ENCODE measurements at places on chromosomes 12 and 14.
A peak's percentile ranks its signal among the peaks of the same experiment; 100 is the strongest.

DNA sequence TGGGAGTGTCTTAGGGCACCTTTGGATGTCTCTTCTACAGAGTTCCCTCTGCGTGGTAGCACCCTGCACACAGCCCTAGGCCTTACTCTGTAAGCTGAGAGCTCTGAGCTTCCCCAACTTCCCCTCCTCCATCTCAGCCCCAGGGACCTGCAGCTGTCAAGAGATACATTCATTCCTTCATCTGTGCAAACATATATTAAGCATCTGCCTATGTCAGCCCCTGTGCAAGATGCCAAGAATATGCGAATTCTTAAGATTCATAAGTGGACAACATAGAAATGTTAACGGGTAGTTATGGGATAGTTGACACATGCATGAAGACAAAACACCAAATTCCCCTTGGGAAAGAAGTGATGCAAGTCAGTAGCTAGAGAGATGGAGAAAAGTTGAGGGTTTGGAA is 190.8 kb downstream of the SLC41A2 start:
- H3K4me3 ChIP-seq: no peak overlapping the region
- H3K27ac ChIP-seq: no peak overlapping the region
- no peaks in the 10 kb centered on the region for H3K27me3 ChIP-seq

- no peak overlapping the region for H3K4me3 ChIP-seq
- no peaks in the 10 kb centered on the region for H3K27me3 ChIP-seq
- no peaks in the 10 kb centered on the region for H3K4me1 ChIP-seq
Measured at GRCh38 chr14:81801921-81802320, 268.3 kb upstream of the SEL1L start.

DNA sequence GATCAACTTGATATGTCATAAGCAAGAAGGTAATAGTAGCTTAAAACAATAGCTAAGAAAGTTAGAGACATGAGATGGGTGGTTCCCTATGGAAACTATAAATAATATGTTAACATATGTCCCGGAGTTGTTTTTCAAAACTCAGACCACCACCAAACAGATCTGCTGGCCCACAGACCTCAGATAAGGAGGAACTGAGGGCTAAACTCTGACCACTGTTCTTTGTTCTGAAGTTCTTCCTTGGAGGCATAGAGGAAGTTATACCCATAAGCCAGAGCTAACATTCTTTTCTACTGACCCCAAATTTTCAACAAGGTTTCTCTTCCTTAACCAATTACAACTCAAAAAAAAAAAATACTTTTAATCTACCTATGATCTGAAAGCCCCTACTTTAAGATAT is 156.1 kb upstream of the FSCB start:
- no peak overlapping the region for H3K4me3 ChIP-seq
- no peaks in the 10 kb centered on the region for H3K4me1 ChIP-seq

- no peak overlapping the region for H3K4me3 ChIP-seq
- no peaks in the 10 kb centered on the region for H3K27me3 ChIP-seq
- no peaks in the 10 kb centered on the region for H3K36me3 ChIP-seq
- DNase-seq: no peak
- H3K27ac ChIP-seq: no peak overlapping the region
- no peaks in the 10 kb centered on the region for H3K4me1 ChIP-seq
Measured at GRCh38 chr12:123034865-123035264, 54.4 kb downstream of the ARL6IP4 start.

- H3K36me3 ChIP-seq: no peaks in the 10 kb centered on the region
- H3K4me1 ChIP-seq: no peaks in the 10 kb centered on the region
- no peak overlapping the region for H3K4me3 ChIP-seq
- DNase-seq: no peak
Measured at GRCh38 chr12:108839890-108840230, 17.5 kb downstream of the SSH1 start.

- H3K36me3 ChIP-seq: no peaks in the 10 kb centered on the region
- H3K27me3 ChIP-seq: no peaks in the 10 kb centered on the region
Measured at GRCh38 chr12:9951026-9951675, 19.0 kb upstream of the CLEC2A start.

- no peak for DNase-seq
- no peak overlapping the region for H3K4me3 ChIP-seq
- H3K36me3 ChIP-seq: no peaks in the 10 kb centered on the region
- no peaks in the 10 kb centered on the region for H3K4me1 ChIP-seq
- H3K27me3 ChIP-seq: no peaks in the 10 kb centered on the region
Measured at GRCh38 chr12:24425601-24425970, 476.1 kb upstream of the SOX5 start.

DNA sequence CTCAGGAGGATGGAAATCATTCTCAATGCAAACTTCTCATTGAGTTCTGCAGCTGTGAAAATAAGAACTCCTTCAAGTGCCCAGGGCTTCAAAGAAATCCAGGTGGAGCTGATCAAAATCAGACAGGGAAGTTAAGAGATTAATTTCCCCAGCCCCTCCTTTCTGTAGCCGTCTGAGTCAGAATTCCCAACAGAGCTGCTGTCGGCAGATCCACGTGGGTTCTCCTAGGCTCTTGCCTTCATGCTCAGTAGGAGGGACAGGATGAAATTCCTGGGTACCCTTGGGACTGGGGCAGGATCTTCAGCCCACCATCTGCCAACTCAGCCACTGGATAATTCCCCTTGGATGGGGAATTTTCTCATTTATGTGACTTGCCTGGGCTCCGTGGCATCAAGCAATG is 13.3 kb downstream of the TGFB3 start:
- H3K36me3 ChIP-seq: no peaks in the 10 kb centered on the region
- H3K27me3 ChIP-seq: no peaks in the 10 kb centered on the region
- no peak for DNase-seq
- H3K4me1 ChIP-seq: no peaks in the 10 kb centered on the region

GRCh38 chr12:106343214-106343528 is 14.4 kb upstream of the POLR3B start:
- no peak overlapping the region for H3K27ac ChIP-seq
- no peak for DNase-seq
- H3K27me3 ChIP-seq: no peaks in the 10 kb centered on the region
- H3K36me3 ChIP-seq: peaks cover 11% of the 10 kb centered on the region
- peaks cover 6% of the 10 kb centered on the region for H3K4me1 ChIP-seq

DNA sequence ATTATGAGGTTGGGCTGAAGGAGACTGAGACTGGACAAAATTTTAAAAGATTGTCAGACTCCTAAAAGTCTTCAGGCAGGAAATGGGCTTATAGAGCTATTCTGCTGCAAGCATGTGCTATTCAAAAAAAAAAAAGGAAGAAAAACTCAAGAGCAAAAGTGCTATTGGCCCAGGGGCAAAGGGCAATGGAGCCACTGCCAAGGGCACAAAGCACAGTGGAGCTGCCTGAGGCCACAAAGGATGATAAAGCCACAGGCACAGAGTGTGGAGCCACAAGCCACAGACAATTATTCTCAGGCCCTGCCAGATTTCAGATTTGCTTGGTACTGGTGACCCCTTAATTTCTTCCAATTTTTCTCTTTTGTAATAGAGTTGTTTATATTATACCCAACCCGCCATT is 29.6 kb upstream of the GRIN2B start:
- H3K27ac ChIP-seq: no peak overlapping the region
- 0 out of 2 replicates have a peak, but pooled peaks cover 3% of the 10 kb centered on the region for H3K27me3 ChIP-seq
- DNase-seq: no peak
- no peaks in the 10 kb centered on the region for H3K36me3 ChIP-seq
- 0 out of 2 replicates have a peak, but pooled peaks cover 2% of the 10 kb centered on the region for H3K4me1 ChIP-seq

DNA sequence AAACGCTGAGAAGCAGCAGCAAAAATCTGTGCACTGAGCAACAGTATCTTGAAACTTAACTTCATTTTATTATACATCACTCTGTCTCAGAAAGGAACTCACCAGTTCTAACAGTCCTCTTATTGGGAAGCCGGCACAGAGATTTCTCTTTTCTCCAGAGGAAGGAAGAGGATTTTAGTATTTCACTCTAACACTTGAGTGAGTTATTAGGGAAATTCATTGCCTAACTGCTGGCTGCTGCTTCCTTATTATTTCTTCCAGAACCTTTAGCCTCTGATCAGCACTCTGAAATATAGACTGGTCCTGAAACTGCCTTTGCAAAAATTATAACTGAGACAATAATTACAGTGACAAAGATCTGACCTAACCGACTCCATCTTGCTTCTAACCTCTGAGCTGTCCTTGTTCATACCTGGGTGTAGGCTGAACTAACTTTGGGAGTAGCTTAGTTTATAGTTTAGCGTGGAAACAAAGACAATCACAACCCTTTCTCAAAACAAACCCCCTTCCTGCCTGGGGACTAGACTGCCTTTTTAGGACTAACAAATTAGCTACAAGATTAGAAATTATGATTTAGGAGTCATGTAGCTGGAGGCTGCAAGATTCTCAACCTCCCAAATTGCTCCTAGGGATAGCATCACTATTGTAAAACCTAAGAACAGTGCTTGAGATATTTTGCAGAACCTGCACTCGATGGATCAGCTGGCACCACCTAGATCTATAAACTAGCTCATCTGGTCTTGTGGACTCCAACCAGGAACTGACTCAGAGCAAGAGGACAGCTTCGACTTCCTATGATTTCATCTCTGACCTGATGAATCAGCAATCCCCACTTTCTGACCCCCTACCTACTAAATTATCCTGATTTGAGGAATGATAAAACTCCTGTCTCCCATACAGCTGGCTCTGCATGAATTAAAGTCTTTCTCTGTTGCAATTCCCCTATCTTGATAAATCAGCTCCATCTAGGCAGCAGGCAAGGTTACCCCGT is 117.5 kb downstream of the DYRK2 start:
- no peaks in the 10 kb centered on the region for H3K27me3 ChIP-seq
- H3K36me3 ChIP-seq: no peaks in the 10 kb centered on the region
- no peak for DNase-seq
- H3K4me3 ChIP-seq: no peak overlapping the region
- H3K4me1 ChIP-seq: peaks cover 39% of the 10 kb centered on the region

- H3K27ac ChIP-seq: no peak overlapping the region
- no peak for DNase-seq
- H3K27me3 ChIP-seq: no peaks in the 10 kb centered on the region
- H3K36me3 ChIP-seq: no peaks in the 10 kb centered on the region
- no peaks in the 10 kb centered on the region for H3K4me1 ChIP-seq
Measured at GRCh38 chr14:61337893-61338292, 16.5 kb downstream of the PRKCH start.

DNA sequence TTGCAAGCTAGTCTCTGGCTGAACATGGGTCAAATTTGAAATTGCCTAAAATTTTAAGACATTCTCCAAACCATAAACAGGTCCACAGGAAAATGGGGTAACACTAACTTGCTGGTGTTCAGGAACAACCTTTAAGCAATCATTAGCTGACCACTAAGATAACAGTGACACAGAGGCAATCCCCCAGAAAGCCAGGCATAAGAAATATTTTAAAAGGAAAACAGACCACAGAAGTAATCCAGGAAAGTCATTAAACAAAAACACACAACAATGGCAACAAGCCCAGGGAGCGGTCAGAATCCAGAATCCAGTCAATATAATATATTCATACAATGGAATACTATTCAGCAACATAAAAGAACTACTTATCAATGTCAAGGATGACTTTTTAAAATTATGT is 59.1 kb downstream of the LRP6 start:
- no peaks in the 10 kb centered on the region for H3K27me3 ChIP-seq
- DNase-seq: no peak
- H3K4me3 ChIP-seq: no peak overlapping the region

- H3K27ac ChIP-seq: no peak overlapping the region
- DNase-seq: no peak
- no peak overlapping the region for H3K4me3 ChIP-seq
- H3K27me3 ChIP-seq: no peaks in the 10 kb centered on the region
Measured at GRCh38 chr12:128245121-128245520, 21.8 kb upstream of the TMEM132C start.

DNA sequence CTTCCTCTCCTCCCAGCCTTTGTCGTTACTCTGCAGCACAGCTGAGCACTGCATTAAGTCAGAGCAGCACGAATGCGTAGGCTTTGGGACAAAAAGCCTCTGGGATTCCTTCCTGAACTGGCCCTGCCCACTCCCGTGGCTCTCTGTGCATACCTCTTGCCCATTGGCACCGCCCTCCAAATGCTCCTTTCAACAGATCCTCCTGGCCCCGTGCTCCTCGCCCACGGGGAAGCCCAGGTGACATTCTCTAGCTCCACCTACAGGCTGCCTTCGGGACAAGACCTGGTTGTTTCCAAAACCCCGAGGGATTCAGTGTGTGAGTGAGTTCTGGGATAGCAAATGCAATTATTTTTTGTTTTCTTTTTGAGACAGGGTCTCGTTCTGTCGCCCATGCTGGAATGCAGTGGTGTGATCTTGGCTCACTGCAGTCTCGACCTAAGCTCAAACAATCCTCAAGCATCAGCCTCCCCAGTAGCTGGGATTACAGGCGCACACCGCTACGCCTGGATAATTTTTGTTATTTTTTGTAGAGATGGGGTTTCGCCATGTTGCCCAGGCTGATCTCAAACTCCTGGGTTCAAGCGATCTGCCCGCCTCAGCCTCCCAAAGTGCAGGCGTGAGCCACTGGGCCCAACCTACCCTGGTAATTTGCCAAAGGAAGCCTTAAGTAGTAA is 17.9 kb upstream of the TDRD9 start:
- no peaks in the 10 kb centered on the region for H3K27me3 ChIP-seq
- H3K36me3 ChIP-seq: peaks cover 31% of the 10 kb centered on the region
- no peak overlapping the region for H3K27ac ChIP-seq
- H3K4me3 ChIP-seq: no peak overlapping the region
- peak; percentile 81 for DNase-seq

- no peaks in the 10 kb centered on the region for H3K36me3 ChIP-seq
- H3K4me1 ChIP-seq: no peaks in the 10 kb centered on the region
- H3K4me3 ChIP-seq: no peak overlapping the region
- H3K27me3 ChIP-seq: no peaks in the 10 kb centered on the region
- H3K27ac ChIP-seq: no peak overlapping the region
Measured at GRCh38 chr14:76881348-76881747, 55.1 kb downstream of the LRRC74A start.

DNA sequence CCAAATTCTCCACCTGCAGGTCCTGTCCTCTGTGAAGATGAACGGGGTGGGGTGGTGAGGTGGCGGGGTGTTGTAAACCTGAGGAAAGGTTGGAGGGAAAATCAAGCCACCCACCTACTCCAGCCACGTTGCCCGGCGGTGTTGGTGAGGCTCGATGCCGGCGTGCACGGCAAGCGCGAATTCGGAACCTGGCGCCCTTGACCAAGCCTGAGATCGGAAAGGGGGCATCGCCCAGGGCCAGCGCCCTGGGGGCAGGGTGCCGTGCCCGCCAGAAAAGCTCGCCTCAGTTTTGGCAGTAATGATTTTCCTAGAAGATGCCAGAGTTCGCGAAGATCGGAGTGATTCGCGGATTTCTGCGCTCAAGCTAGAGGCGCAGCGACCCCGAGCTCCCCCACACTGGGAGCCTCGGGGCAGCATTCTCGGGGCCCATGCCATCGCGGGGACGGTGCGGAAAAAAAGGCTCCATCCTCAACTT is 817 bp downstream of the STXBP6 start:
- H3K4me3 ChIP-seq: no peak overlapping the region
- H3K36me3 ChIP-seq: no peaks in the 10 kb centered on the region
- no peaks in the 10 kb centered on the region for H3K27me3 ChIP-seq
- DNase-seq: no peak
- H3K27ac ChIP-seq: no peak overlapping the region
